ENCODE measurements at places on chromosomes 7 and 10.

DNA sequence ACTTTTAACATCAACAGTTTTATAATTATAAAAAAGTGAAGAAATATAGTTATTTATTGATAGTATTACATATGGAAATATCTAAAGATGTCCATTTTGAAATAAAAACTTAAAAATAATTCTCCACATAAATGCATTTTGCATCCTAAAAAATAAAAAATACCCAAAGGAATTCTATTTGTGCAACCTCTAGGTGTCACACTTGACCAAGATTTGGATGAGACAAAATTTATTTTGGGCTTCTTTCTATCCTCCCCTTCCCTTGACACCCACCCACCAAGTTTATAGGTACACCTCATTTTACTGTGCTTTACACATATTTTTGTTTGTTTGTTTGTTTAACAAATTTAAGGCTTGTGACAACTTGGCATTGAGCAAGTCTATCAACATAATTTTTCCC, 3.3 kb upstream of the THSD7A start:
- DNase-seq = no peak

DNA sequence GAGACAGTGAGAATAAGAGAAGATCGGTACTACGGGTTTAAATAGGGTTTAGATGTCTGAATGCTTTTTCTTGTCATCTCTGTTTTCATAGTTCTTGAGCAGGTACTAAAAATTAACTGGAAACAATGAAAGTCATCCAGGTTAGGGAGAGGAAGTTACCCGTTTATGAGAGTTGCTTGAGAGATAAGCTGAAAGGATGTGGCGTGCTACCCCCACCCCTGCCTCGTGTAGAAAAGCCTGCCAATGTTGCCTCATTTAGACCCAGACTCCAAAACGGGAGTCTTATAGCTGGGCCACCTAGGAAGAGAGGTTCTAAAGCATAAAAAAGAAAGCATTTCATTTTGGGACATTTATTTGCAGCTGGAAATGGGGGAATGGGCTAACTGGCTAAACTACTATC, 10.2 kb downstream of the AKR1C4 start:
- DNase-seq = no peak

GRCh38 chr10:132238371-132239125, 51.8 kb downstream of the DPYSL4 start:
- DNase-seq = no peak

DNA sequence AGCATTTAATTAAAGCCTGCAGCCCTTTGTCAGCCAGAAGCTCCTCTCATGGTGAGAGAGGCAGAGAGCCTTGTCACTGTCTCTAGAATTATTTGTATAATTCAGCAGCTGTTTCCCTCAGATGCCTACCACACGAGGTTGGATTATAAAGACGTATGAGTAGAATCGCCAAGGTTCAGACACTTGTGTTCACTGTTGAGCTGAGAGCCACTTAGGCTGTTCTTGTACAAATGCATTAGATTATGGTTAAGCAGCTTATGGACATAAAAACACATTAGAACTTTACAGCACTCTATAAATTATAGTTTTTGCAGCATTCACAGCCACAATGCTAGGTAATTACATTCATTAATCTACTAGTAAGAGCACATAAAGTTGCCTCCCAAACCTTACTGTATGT, 282.6 kb downstream of the AUTS2 start:
- DNase-seq = no peak

GRCh38 chr7:114959931-114960330, 38.0 kb downstream of the MDFIC start:
- DNase-seq = no peak

GRCh38 chr7:141333459-141333858, 217.8 kb upstream of the AGK start:
- DNase-seq = no peak

DNA sequence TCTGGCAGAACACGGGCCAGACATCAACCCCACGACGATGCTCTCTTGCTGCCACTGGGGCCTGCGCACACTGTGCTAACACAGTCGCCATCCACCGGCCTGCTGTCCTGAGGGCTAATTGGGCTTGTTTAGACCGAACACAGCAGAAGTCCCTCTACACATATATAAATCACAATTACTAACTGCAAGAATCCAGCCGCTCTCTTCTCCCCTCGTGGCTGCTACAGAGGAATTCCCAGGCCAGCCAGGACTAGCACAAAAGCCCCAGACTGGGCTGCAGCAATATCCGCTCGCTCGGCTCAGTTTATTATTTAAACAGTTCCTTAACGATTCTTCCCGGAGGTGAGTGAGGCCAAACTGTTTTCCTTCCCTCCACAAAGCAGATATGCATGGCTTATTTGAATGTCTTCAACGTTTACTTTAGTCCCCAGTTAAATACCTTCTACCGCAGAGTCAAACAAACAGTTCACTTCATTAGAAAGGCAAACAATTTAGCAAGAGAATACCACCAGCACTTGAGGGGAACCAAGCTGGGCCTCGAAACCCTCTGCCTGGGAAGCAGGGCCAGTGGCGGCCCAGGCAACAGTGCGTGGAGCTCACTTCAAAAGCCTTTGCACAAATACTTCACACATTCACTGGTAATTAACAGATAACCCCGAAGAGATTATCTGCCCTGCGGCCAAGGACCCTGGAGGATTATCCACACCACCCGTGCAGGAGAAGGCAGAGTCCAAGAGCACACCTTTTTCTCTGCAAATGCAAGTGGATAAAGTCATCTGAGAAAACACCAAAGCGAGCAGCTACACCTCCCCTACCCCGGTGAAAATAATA, 145.3 kb downstream of the GLI3 start:
- no peak for DNase-seq

DNA sequence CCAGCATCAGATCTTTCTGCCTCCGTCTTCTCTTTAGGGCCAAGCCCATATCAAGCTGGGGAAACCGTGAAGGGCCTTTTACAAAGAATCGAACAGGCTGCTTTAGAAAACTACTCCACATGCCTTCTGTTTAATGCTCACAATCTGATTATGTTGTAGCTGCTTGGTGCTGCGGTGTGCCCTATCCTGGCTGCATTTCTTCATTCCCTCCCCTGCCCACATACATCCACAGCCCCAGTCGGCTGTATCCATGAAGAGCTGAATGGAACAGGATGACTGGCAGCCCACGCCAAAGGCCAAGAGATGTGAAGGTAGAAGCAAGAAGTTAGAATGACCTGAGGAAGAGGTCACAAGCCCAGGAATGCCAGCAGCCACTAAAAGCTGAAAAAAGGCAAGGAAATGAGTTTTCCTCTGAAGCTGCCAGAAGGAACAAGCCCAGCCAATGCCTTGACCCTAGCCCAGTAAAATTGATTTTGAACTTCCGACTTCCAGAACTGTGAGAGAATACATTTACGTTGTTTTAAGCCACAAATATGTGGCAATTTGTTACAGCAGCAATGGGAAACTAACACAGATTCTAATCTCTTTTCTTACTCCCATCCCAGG, 22.2 kb downstream of the TAS2R41 start:
- no peak for DNase-seq

DNA sequence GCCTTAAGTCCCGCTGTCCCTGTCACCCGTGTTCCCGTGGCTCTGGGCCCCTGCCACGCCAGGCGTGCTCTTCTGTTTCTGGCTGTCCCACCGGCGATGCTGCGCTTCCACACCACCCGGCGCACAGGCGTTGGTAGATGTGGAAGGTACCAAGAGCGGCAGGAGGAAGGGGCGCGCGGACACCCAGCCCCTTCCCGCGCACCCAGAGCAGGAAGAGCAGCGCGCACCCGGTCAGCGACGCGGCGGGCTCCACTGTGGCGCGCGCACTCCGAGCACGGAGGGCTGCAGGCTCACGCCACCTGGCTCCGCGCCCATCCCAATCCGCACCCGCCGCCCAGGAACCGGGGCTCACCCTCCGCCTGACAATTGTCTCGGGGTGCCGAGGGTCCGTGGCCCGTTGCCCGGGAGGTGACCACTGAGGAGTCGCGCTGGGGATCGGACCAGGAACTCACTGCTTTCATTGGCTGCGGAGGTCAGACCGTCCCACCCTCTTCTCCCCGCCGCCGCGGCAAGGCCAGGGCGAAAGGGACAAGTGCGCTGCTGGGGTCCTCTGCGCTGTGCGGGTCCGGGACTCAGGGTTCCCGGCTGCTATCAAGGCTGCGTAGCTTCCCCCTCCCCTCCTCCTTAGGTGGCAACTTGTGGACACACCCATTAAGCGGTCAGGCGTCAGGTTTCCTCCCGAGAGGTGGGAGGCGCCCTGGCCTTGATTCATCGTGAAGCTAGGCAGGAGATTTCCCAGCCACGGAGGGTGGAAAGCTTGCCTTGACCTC, 121.6 kb upstream of the ZNF92 start:
- DNase-seq = no peak

DNA sequence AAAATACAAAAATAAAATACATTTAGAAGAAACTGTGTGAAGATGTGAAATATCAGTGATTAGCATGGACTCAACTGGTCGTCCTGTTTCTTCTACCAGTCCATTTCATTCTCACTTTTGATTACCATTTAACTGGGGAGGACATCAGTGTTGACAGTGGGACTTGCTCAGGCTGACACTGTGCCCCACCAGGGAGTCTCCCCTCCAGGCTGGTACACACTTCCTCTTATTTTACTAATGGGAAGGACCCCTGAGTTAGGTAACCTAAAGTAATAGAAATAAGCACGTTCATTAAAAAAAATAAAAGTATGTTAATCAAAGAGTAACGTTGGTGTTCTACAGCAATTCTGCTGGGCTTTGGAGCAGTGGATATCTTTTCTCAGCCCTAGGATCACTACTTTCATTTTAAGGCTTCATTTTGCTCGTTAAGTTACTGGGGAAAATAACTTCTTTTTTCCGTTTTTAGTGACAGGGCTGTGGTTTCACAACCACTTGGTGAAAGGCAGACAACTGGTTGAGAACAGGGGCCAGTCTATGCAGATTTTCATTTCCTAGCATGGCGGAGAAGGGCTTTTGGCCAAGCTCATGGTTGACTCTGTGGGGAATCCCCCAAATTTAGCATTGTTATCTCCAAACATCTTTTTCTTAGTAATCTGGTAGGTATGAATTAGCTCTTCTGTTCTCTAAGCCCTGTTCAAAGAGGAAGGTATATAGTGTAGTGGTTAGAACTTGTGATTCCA, 2.1 kb downstream of the SNX10 start:
- DNase-seq = peak; percentile 27

GRCh38 chr7:91556239-91556638, 292.0 kb downstream of the FZD1 start:
- DNase-seq = no peak

DNA sequence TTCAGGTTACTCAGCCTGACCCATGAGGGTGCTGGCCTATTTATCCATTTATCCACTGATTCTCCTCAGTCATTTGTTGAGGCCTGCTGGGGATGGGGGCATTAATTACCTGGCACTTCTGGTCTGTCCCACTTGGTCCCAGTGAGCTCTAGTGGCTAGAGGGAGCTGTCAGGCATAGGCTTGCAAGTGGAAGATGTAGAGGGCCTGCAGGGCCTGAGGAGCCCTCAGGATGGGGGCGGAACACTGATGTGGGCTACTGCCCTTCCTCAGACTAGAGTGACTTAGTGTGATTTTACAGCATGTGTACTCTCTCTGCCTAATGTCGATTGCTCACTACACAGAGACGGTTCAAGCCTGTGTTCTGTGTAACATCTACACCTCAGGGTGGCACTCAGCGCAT, 45.3 kb downstream of the TMEM178B start:
- DNase-seq = no peak

- DNase-seq = no peak
Observed at GRCh38 chr7:77685233-77685632, 11.0 kb upstream of the RSBN1L start.

DNA sequence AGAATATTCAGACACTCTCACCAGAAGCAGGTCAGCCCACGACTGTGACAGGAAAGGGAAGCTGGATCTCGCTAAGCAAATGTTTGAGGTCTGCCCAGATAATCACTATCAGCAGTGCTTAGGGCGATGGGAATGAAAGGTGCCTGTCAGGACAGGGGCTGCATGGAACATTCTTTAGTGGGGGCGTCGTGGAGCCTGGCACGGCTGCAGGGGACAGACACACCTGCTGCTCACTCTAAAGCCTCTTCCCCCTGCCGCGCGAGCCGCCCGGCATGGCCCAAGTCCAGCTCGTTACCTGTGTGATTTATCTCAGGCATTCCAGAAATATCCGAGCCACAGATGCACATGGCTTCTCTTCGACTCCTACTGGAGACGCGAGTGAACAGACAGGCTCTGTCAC, 235.5 kb downstream of the GLRX3 start:
- no peak for DNase-seq

DNA sequence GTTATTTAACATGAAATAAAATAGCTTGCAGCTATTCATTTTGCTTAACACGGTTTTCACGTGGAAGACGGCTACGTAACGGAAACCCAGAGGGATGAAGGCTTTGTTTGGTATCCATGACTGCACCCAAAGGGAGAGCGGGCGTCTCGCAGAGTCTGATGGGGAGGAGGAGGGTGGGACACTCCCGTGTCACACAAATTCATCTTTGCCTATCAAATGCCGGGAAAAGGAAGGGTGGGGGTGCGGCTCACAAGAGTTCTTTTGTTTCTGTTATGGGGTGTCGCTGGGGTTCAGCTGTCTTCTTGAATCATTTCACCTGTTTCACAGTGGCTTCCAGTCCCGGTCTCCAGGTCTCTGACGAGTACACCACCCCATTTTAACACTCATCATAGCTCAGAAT, 108.5 kb downstream of the ZRANB1 start:
- no peak for DNase-seq

- no peak for DNase-seq
Observed at GRCh38 chr10:80567292-80567691, 29.6 kb downstream of the SH2D4B start.

DNA sequence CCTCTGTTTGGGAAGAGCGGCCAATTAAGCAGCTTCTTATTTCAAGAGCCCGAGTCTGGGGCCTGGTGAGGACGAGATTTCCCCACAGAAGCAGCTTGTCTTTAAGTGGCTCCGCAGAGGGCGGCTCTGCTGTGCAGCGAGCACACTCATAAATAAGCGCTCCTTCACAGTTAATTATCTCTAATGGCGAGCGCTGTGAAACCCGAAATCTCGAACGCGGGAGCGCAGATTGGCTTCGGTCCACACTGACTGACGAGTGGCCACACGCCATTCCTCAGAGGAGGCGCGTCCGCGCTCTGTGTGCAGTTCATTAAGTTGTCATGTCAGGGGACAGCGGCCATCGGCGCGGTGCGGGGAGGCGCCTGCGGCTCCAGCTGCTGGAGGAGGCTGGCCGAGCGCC, 560.9 kb downstream of the DNAJB6 start:
- no peak for DNase-seq
